GM23248 (cell line): ENCODE measurements at places on chromosomes 6 and 20. TPM values are rescaled to one million over a fixed set of nuclear protein-coding genes. Genes with fewer than 3 reads are reported as not detected.

C20orf173 gene
- not detected in 2 replicates for polyA plus RNA-seq

RAB44 gene
- not detected in 2 replicates for polyA plus RNA-seq

DEFB124 gene
- not detected in 2 replicates for polyA plus RNA-seq

RIPK1 gene
- 15.3 and 16.1 TPM in 2 replicates for polyA plus RNA-seq

NRSN2 gene
- polyA plus RNA-seq = 76.7 and 78.2 TPM in 2 replicates

GRCh38 chr6:33053230-33053629, 20.2 kb downstream of the HLA-DPA1 start:
- no peak overlapping the region for H3K27ac ChIP-seq
- no peak overlapping the region for H3K4me3 ChIP-seq
- no peak for DNase-seq

GRCh38 chr6:149895048-149895590, 2.8 kb downstream of the RAET1E start:
- H3K27me3 ChIP-seq = no peaks in the 10 kb centered on the region
- H3K27ac ChIP-seq = peak overlapping the region; percentile 94
- 0 out of 2 replicates have a peak overlapping the region, but pooled peaks have one; percentile 27 for H3K4me3 ChIP-seq
- peaks cover 53% of the 10 kb centered on the region for H3K4me1 ChIP-seq
- no peaks in the 10 kb centered on the region for H3K36me3 ChIP-seq

DNA sequence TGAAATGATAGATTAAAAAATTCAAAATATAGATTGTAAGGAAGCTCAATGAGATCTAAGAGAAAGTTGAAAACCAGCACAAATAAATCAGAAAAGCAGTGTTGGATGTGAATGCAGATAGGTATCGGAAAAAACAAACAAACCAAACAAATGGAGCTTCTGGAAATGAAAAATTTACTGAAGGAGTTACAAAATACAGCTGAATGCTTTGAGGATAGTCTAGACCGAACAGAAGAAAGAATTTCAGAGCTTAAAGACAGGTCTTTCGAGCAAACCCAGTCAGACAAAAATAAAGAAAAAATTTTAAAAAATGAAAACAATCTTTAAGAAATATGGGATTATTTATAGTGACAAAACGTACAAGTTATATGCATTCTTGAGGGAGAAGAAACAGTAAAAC, 146.7 kb downstream of the FAM83B start:
- no peaks in the 10 kb centered on the region for H3K4me1 ChIP-seq
- H3K27me3 ChIP-seq = no peaks in the 10 kb centered on the region
- DNase-seq = no peak
- H3K36me3 ChIP-seq = no peaks in the 10 kb centered on the region
- no peak overlapping the region for H3K4me3 ChIP-seq

GRCh38 chr6:66199171-66199570, 492.1 kb upstream of the EYS start:
- H3K36me3 ChIP-seq = no peaks in the 10 kb centered on the region
- H3K4me3 ChIP-seq = no peak overlapping the region

DNA sequence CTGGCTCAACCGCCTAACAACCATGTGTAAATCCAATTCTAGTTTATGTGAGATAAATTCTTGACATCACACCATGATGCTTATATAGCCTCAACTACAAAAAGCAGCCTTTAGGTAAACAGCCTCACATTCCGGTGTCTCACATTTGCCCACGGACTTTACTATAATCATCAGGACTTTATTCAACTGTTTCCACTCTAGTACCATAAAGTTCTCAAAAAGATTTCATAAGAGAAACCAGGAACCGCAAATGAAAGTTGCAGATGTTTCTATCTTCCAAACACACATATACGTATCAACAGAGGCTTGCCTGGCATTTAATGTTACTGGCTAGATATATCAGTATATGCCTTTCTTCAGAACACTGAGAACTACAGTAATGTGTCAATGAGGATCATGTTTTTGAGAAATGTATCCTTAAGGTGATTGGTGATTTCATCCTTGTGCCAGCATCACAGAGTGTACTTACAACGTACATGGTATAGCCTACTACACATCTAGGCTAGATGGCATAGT, 80.0 kb downstream of the EPB41L2 start:
- no peaks in the 10 kb centered on the region for H3K36me3 ChIP-seq
- no peaks in the 10 kb centered on the region for H3K4me1 ChIP-seq
- no peak overlapping the region for H3K4me3 ChIP-seq
- no peak overlapping the region for H3K27ac ChIP-seq

DNA sequence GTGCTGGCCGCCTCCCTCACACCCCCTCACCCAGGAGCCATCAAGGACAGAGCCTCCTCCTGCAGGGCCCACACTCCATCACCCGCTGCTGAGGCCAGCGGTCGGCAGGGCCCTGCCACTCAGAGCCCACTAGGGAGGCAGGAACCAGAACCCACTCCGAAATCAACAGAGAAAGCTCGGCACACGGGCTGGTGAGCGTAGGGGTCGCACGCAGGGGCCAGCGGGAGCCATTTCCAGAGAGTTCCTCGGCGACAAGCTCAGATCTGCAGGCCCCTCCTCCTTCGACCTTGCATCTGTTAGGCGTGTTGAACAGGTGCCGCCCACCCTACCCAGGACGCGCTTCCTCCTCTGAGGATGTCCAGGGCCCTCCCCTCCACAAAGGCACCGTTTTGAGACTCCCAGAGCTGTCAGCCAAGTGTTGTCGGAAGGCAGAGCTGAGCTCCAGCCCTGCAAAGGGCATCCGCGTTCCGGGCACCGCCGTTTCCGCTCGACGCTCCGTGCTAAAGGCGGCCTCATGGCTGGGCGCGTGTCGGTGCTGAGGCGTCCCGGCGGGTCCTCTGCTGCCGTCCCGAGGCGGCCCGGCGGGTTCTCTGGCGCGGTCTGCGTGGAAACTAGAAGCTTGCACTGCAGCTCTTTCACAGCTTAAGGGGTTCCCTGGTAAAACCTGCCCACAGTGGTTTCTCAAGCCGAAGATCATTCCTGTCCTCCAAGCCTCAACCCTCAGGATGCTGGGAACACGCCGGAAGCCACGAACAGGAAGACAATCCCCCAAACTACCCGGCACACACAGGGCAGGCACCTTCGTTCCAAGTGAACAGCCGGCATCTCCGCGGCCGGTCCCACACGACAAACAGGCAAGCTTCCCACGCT, 6.8 kb downstream of the KCNQ2 start:
- no peak overlapping the region for H3K27ac ChIP-seq
- peaks cover 57% of the 10 kb centered on the region for H3K27me3 ChIP-seq
- H3K4me3 ChIP-seq = no peak overlapping the region
- DNase-seq = no peak
- no peaks in the 10 kb centered on the region for H3K4me1 ChIP-seq
- H3K36me3 ChIP-seq = no peaks in the 10 kb centered on the region
